ENCODE measurements at places on chromosomes 12 and 14.

GRCh38 chr12:79296133-79296532, 394.6 kb downstream of the PAWR start:
- no peak for DNase-seq

DNA sequence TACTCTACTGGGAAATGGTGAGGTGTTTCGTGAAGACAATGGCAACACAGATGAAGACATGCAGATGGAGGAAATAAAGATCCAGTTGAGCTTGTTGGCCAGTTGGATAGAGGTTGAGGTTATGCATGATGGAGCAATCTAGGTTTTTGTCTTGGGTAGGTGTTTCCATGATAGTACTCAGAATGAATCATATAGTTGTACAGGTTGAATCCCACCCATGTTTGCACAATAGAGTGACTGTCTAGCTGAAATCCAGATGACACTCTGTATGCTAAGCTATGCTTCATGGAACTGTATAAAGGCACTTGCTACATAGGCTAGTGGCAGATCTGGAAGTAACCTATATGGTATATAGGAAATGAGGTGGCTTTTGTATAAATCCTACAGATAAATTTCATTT, 264.9 kb downstream of the NAV3 start:
- DNase-seq = no peak

DNA sequence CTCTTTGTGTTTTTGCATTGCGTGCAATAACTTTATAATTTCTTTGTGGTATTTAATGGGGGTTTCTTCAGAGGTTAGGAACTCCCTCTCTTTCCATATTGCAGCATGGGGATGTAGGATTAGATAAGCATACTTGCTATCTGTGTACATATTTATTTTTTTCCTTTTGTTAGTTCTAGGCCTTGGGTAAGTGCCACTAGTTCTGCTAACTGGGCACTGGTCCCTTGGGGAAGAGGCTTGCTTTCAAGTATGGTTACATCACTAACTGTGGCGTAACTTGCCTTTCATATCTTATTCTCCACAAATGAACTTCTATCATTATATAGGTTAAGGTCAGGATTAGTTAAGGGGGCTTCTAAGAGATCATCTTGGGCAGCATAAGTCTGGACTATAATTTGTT, 31.5 kb upstream of the SLCO1B3 start:
- no peak for DNase-seq

GRCh38 chr14:75981426-75982265, at the start of gene TGFB3:
Gene TGFB3 (minus strand): TSS chr14:75981995. CDS start chr14:75980893, 1,102 bp downstream.
- peak; percentile 75 for DNase-seq

GRCh38 chr14:94466706-94467370, 9.2 kb downstream of the SERPINA9 start:
- no peak for DNase-seq
